Fibroblast of skin of left biceps (primary cell): ENCODE measurements at places on chromosomes 6 and 20.

DNA sequence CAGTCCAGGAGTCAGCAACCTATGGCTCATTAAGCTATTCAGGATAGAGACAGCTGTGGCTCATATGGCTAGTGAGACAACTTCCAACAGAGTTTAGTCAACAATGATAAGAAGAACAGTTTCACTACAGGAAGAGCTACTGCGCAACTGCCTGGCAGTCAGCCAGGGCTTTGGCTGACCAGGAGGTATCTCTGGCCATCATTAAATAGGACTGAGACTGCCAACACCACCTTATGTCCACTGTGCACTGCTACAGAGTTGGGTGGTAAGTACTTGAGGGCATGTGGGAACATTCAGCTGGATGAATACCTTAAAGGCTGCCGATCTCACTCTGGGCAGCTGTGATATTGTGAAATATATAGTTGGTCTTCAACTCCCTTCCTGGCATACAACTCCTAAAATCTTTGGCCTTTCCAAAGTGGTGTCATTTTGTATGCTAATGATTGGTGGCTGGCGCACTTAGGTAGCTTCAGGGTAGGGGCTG, 52.2 kb upstream of the FAM83C start:
- no peak for DNase-seq

- no peak for DNase-seq
Measured at GRCh38 chr6:165881806-165882205, 218.8 kb upstream of the PDE10A start.

DNA sequence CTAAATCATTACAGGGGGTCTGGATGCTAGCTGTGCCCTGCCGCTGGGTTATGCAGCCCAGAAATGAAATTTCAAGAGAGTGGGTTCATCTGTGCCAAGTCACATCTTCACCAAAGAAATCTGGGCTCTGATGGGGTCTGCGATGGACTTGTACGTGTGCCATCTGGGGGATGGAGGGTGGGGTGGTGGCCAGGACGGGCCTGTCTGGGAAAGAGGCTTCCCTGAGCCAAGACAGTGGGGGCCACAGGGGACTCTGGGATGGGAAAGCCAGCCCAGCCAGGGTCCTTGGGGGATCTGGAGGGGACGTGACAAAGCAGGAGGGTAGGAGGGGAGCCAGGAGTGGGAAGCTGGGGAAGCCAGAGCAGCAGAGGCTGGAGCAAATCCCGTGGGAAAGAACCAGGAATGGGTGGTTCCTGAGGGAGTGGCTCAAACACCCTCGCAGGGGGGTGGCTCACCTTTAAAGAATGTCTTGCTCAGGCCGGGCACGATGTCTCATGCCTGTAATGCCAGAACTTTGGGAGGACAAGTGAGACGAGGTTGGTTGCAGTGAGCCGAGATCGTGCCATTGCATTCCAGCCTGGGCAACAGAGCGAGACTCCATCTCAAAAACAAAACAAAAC, 36.3 kb upstream of the SULF2 start:
- no peak for DNase-seq

DNA sequence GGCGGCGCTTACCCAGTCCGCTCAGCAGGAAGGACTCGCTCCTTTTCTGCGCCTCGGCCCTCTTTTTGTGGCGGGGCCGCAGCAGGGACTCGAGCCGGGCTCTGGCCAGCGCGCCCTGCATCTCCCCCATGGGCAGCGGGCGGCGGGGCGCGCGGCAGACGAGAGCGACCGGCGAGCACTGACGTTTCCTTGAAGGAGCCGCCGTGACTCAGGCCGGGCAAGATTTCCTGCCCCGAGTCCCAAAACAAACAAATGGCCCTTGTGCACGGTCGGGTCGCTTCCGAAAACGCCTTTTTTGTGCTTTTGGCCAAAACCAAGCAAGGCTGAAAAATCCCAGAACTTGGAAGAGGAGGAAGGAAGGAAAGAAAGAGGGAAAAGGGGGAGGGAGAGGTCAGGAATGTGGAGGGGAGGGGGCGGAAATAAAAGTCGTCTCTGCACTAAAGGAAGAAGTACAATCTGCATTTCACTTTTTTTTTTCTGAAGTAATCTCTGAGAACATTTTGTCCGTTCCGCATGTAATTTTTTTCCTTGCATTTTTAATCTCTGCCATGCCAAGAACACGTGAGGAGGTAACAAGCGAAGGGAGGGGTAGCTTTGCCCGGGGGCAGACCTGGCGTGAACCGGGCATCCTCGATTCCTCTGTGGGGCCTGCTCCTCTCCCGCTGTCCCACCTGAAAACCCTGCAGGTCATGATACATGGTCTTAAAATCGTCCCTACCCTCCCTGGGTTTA, 123.3 kb upstream of the SLC2A12 start:
- DNase-seq: no peak

GRCh38 chr6:73451223-73452106, 632 bp downstream of the CGAS start:
- DNase-seq: no peak

GRCh38 chr6:151722342-151722741, 85.1 kb upstream of the ESR1 start:
- no peak for DNase-seq

DNA sequence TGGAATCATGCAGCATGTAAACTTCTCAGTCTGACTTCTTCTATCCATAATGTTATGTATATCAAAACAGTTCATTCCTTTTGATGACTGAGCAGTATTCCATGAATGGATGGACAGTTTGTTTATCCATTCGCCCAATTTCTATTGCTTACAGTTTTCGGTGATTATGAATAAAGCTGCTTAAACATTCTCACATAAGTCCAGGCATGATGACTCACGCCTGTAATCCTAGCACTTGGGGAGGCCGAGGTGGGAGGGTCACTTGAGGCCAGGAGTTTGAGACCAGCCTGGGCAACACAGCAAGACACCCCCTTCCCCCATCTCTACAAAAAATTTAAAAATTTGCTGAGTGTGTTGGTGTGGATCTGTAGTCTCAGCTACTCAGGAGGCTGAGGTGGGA, 22.9 kb upstream of the HMGA1 start:
- no peak for DNase-seq

- DNase-seq: no peak
Measured at GRCh38 chr6:113676968-113677367, 180.2 kb upstream of the MARCKS start.
